ENCODE measurements at places on chromosomes 5 and 9.

DNA sequence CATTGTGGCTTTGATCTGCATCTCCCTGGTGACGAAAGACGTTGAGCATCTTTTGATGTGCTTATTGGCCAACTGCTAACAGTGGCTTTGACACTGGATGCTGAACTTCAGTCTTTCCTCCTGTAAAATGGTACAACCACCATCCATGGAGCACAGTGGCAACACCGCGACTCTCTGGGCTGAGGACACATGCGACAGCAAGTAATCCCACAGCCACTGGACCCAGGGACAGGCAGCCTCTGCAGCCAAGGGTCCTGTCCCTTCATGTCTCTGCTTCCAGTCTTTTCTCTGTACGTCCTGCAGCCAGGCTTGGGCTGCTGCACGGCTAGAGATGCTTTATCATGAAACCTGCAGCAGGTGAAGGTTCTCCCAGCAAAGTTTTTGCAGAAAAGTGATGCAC lies 83.5 kb downstream of the DAP start:
- no peak for DNase-seq

GRCh38 chr5:31581498-31582099 lies 49.5 kb downstream of the C5orf22 start:
- DNase-seq = no peak

GRCh38 chr9:113837334-113837733 lies 38.8 kb upstream of the ZNF618 start:
- no peak for DNase-seq

GRCh38 chr5:62326302-62326701 lies 20.3 kb downstream of the KIF2A start:
- no peak for DNase-seq

DNA sequence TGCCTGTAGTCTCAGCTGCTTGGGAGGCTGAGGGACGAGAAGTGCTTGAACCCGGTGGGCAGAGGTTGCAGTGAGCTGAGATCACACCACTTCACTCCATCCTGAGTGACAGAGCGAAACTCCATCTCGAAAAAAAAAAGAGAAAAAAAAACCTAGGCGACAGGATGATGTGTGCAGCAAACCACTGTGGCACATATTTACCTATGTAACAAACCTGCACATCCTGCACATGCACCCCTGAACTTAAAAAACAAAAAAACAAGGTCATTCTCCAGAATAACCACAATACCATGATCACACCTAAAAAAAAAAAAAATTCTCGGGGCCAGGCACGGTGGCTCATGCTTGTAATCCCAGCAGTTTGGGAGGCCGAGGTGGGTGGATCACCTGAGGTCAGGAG lies 7.5 kb upstream of the DOLPP1 start:
- no peak for DNase-seq

DNA sequence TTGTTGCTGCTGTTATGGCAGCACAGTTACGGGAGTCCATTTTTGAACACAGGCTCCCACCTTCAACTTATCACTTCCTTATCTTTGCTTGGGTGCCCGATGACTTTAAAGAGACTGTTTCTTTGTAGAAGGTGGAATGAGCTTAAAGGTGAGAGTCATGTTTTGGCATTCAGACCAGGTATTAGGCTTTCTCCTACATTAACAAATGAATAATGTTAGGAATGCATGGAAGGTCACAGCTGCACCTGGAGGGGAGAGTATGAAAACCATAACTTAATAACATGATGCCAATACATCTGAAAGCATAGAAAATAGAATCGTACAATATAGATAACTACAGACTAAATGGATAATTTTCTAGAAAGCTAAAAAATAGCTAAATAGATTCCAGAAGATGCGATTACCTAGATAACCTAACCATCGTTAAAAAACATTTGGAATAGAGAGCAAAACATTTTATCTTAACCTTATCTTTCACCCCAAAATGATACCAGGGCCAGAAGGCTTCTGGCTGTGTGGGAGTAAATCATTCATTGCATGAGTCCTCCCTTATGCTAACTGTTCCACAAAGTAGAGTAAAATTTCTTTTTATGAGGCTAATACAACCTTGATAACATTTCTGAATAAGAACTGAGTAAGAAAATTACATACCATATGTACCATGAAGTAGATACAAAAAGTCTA lies 126.2 kb upstream of the ADCY2 start:
- DNase-seq = no peak

DNA sequence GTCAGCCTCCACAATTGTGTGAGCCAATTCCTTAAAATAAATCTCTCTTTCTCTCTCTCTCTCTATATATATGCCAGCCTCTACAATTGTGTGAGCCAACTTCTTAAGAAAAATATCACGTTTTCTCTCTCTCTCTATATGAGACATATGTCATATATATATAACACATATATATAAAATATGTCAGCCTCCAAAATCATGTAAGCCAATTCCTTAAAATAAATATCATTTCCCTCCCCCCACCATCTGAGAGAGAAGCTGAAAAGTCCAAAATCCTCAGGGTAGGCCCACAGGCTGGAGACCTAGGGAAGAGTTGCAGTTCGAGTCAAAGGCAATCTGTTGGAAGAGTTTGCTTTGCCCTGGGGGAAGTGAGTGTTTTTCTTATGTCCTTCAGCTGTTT lies 158.1 kb upstream of the RPS23 start:
- DNase-seq = no peak

- DNase-seq = no peak
Measured at GRCh38 chr9:97365634-97366033, 46.3 kb upstream of the TDRD7 start.

DNA sequence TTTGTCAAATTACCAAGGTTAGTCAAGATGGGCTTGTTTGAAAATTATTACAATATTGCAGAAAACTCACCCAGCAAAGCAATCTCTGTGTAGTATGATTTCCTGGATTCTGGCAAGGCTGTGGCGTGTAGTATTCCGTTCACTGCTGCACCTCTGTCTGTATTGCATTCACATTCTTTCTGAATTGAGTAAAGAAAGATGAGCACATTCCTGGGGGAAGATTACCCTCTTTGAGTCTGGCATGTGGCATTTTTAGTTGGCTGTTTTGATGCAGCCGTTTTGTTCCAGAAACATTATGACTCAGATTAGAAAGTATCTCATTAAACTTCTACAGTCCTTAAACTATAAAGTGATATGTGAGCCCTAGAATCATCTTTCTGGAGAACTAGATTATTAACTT lies 197.7 kb downstream of the TENT4A start:
- no peak for DNase-seq

- no peak for DNase-seq
Measured at GRCh38 chr9:79671558-79671957, 99.8 kb downstream of the TLE4 start.

DNA sequence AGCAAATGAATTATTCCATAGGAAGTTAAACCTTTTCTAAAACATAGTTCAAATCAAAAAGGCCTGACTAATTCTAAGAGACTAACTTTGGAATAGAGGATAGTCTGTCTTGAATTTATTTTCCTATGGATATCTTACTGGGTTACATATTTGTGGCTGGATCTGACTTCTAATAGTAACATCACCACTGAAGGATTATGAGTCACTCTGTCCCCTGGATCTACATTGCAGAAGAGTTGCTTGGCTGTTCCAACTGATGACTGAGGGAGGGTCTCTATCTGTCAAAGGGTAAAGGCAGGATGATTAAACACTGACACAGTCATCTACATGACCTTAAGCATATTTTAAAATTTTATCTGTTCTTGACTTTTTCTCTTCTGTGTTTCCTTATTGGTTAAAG lies 119.6 kb upstream of the FST start:
- DNase-seq = peak; percentile 18

DNA sequence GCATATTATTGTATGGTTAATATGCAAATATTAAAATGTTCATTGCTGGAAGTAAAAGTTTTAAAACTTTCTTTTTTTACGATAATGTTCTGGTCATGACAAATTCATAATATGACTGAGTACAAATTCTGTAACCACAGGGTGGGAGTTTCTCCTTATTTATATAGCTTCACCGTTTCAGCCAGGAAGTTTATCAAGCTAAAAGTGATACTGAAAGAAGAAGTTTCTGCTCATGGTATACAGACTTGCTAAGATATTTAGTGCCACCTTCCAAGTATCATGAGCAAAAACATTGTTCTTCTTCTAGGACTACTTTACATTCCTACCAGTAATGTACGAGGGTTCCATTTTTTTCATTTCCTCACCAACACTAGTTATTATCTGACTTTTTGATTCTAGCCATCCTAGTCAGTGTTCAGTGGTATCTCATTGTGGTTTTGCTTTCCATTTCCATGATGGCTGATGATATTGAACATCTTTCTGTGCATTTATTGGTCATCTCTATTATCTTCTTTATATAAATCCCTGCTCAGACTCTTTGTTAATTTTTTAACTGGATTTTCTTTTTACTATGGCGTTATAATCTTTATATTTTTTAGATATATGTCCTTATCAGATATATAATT lies 94.2 kb upstream of the PRRC1 start:
- DNase-seq = no peak

GRCh38 chr5:2634399-2635176 lies 116.9 kb downstream of the IRX2 start:
- no peak for DNase-seq

- DNase-seq = no peak
Measured at GRCh38 chr5:98453296-98453695, 320.2 kb upstream of the RGMB start.

DNA sequence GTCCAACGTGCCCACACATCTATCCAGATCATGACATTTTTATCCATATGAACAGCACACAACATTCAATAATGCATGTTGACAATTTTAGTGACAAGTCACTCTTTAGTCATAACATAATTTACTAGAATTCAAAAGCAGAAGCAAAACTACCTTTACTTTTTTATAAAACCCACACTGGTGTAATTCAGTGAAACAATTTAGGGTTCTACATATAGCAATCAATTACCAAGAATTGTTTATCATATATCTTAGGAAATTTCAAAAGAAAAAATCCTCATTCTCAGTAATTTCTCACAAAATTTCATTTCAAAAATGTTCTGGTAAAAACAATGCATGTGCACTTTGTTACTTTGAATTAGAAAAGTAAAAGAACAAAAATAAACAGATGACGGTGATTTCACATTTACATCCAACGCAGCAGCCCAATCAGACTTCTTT lies 12.6 kb downstream of the AUH start:
- no peak for DNase-seq

DNA sequence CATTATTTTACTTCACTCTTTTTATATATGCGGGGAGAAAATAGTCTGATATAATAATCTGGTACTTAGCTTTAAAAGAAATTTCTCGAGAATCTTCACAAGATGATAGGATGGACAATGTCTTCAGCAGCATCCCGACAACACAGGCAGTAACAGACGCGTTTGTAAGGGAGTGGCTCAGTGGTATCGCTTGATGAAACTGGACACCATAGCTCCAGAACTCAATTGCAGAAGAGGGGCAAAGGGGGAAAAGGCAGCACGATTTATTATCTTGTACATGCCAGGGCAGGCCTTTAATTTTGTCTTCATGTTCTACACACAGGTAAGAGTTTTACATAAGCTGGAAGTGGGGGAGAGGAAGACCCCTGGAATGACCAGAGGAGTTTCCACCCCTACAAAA lies 15.7 kb downstream of the IL4 start:
- no peak for DNase-seq

DNA sequence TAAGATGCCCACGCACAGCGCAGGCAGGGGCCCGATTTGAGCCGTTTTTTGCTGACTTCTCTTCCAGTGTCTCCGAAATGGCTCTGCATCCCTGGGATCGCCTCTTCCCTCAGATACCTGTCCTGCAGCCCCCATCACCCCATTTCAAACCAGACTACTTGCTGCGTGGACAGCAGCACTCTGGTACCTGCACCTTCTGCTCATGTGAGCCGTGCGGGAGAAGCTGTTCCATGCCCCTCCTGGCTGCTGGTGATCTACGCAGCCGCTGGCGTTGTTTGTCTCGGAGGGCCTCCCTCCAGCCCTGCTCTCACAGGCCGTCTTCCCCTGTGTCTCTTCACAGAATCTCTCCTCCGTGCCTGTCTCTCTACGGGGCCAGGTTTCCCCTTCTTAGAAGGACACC lies 13.4 kb downstream of the CEP72 start:
- DNase-seq = no peak

- DNase-seq = no peak
Measured at GRCh38 chr9:36486329-36486932, 86.3 kb upstream of the MELK start.

DNA sequence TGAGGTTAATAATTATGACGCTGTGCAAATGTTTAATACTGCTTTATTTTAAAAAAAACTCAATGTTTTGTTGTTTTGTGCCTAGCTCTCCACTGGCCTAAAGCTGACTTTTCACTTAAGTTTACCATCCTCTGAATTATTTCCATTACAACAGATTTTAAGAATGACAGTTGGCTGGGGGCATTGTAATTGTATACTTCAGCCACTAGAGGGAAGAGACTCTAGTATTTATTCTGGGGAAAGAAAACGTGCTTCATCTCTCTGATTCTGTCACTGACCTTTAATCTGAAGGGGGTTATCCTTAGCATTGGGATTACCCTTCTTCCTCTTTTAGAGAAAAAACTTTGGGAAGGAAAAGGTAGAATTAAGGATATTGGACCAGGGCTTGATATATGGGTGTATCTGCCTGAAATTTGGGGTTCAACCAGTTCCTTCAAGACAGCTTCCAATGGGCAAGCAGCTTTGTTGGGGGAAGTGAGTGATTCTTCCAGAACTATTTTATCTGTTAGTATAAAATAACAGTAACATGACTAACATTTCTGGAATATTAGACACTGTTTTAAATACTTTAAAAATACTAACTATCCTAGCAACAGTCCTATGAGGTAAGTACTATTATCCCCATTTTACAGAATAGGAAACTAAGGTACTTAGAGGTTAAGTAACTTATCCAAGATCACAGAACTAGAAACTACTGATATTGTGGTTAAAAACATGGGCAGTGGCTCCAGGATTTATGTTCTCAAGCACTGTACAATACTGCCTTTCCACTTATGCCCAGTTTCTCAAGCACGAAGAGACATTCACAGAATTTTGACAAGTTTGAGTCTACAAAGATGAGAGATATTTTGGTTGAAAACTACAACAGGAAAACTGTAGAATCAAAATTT lies 208.4 kb downstream of the CD180 start:
- DNase-seq = peak; percentile 58

Measured in SW 1271 (cell line).